ENCODE measurements at places on chromosomes 3 and 15. TPM values are rescaled to one million over a fixed set of nuclear protein-coding genes. Genes with fewer than 3 reads are reported as not detected.

SAMMSON gene
- not detected for total RNA-seq

CCR9 gene
- total RNA-seq = not detected

SH3GL3 gene
- total RNA-seq = 3.6 TPM

DNA sequence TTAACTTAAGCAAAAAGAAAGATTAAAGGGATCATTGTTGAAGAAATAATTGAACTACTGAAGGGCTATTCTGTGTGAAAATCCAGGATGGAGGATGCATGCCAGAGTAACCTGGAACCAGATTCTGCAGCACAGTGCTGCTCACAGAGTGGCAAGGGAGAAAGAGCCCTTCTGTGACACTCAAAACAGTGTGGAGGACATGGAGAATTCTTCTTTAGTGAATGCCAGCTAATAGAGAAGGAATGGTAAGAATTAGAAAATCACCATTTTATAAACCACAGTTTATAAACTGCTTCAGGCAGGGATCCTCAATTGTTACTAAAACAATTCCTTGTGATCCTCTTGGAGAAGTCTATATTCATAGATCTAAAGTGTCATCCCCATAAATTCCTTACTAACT, 70.4 kb upstream of the ARHGEF26 start:
- H3K4me1 ChIP-seq = no peaks in the 10 kb centered on the region
- H3K4me3 ChIP-seq = no peak overlapping the region
- H3K27me3 ChIP-seq = no peaks in the 10 kb centered on the region
- no peak overlapping the region for H3K27ac ChIP-seq

DNA sequence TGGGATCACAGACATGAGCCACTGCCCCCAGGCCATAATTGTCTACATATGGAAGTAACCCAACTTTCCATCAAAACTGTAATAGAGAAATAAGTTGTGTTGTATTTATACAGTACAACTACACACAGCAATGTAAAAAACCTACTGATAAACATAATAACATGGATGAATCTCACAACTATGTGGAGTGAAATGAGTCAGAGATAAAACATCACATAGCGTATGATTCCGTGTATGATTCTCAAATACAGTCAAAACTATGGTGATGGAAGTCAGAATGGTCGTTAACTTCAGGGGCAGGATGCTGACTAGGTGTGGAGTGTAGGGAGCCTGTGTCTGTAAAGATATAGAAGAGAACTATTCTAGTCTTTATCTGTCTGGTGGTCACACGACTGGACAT, 332.7 kb upstream of the SLCO3A1 start:
- no peak overlapping the region for H3K4me3 ChIP-seq
- peaks cover 6% of the 10 kb centered on the region for H3K4me1 ChIP-seq
- DNase-seq = no peak
- H3K36me3 ChIP-seq = no peaks in the 10 kb centered on the region

DNA sequence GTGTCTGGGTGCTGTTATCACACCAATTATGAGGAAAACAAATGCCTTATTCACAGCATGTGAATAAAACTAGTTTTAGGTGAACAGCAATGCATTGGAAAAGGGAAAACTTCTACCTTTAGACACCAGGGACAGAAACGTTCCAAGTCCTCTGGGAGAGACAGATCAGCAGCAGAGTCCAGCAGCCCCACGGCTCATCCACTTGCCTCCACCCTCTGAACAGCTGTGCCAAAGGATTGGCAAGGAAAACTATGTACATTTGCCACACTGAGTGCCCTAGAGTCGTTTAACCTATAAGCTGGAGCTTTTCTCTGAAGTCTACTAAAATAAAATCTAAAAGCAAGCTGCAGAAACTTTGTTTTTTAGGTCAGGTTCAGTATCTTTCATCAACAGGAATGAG, 107.7 kb upstream of the EIF1B start:
- peaks cover 29% of the 10 kb centered on the region for H3K27me3 ChIP-seq
- no peak overlapping the region for H3K4me3 ChIP-seq
- H3K4me1 ChIP-seq = no peaks in the 10 kb centered on the region
- DNase-seq = no peak
- H3K36me3 ChIP-seq = no peaks in the 10 kb centered on the region

DNA sequence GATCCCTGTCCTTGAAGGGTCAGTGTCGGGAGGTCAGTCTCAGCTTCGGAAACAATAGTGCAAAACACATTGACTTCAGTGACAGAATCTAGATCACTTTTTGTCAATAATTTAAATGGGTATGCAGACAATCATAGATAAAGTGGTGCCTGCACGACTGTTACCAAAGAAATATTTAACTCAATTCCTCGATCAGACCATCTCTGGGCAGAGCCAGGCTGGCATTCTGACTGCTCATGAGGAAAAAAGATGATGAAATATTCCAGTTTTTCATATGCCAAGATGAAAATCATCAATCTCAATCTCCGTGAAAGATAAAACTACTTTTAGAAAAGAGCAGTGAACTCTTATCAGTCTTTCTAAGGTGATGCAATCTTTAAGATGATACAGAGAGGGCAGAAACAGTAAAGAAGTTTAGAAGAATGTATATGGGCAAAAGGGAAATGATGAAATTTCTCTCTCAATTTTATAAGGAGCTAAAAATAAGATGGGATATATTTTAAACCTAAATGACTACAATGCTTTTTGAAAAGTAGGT, 169.9 kb downstream of the WDR72 start:
- H3K27ac ChIP-seq = no peak overlapping the region
- no peak for DNase-seq
- no peaks in the 10 kb centered on the region for H3K4me1 ChIP-seq
- peaks cover 15% of the 10 kb centered on the region for H3K27me3 ChIP-seq
- no peak overlapping the region for H3K4me3 ChIP-seq

All from PC-3 (cell line).